ENCODE measurements at places on chromosomes 11 and 22. TPM values are rescaled to one million over a fixed set of nuclear protein-coding genes. Genes with fewer than 3 reads are reported as not detected.

The KCNJ5 gene
- not detected for polyA plus RNA-seq

The CACNA1I gene
- 0.30 TPM for polyA plus RNA-seq

The LRRC56 gene
- polyA plus RNA-seq: 0.24 TPM

The RAB39A gene
- polyA plus RNA-seq: not detected

The CARNS1 gene
- 0.45 TPM for polyA plus RNA-seq

The DNAJB7 gene
- polyA plus RNA-seq: not detected
